ENCODE measurements at places on chromosomes 1 and 21.
A peak's percentile ranks its signal among the peaks of the same experiment; 100 is the strongest.

- no peak for DNase-seq
Measured at GRCh38 chr1:11880181-11880575, 21.4 kb upstream of the NPPB start.

GRCh38 chr1:193674292-193674944 is 488.0 kb upstream of the B3GALT2 start:
- DNase-seq = peak; percentile 15

DNA sequence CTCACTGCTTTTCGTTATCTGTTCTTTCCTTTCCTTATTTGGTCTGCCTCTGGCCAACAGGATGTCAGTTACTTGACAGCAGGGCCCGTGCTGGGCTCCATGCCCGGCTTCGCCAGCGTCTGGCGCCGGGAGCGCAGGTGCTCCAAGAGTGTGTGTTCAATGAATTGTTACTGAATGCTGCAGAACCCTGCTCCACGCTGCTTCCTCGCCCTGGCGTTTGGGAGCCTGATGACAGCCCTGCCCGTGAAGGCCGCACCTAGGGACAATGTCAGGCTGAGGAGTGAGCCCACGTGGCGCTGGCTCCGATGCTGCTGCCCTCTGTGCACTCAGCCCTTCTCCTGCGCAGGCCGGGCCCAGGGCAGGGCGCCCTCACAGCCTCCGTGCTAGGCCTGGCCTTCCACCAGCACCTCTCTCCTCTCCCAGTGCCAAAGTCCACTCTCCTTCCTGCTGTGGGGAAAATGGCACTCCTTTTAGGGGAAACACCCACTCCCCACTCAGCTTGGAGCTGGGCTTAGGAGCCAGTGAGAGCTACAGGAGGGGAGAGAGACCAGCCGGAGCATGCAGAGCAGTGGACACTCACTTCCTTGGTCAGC is 51.4 kb downstream of the ACBD3 start:
- DNase-seq = peak; percentile 52

DNA sequence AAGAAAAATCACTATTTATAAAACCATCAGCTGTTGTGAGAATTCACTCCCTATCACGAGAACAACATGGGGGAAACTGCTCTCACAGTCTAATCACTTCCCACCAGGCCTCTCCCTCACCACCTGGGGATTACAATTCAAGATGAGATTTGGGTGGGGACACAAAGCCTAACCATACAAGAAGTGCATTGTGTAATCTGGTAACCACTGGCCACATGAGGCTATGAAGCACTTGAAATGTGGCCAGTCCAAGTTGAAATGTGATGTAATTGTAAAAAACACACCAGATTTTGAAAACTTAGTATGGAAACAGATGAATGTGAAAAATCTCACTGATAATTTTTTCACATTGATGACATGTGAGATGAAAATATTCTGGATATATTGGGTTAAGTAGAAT is 293.8 kb downstream of the TTLL7 start:
- DNase-seq = peak; percentile 52

GRCh38 chr1:155882235-155882634 is 22.9 kb downstream of the SYT11 start:
- no peak for DNase-seq

DNA sequence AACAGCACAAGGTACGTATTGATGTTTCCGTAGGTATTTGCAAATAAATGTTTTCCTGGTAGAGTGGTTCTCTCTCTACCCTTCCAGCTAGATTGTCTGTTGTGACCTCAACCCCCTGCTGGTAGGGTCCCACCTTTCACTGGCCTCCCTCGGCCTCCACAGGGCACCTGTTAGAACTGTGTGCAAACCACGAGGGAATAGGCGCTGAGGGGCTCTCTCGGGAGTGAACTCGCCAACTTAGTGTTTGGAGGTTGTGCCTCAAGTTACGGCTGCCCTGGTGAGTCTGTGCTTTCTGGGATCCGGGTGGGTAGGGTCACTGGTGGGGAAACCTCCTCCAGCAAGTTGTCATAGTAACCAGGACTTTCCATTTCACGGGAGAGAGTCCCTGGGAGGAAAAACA is 204.7 kb upstream of the EDN2 start:
- no peak for DNase-seq

DNA sequence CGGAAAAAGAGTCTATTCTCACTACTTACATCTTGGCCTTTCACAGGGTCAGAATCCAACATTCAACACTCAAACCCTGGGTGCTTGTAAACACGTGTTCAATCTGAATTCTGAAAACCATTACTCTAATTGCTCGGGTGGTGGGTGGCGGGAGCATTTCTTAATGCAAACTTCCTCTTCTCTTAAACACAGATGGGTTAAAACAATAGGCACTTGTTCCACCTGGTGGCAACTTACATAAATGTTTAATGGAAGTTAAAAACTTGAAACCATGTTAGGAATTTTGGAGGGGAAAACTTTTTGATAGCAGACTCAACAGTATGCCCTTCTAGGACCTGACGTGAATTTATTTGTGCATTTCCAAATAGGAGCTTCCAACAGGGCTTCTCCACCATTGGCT is 23.4 kb upstream of the TDRD10 start:
- peak; percentile 29 for DNase-seq

DNA sequence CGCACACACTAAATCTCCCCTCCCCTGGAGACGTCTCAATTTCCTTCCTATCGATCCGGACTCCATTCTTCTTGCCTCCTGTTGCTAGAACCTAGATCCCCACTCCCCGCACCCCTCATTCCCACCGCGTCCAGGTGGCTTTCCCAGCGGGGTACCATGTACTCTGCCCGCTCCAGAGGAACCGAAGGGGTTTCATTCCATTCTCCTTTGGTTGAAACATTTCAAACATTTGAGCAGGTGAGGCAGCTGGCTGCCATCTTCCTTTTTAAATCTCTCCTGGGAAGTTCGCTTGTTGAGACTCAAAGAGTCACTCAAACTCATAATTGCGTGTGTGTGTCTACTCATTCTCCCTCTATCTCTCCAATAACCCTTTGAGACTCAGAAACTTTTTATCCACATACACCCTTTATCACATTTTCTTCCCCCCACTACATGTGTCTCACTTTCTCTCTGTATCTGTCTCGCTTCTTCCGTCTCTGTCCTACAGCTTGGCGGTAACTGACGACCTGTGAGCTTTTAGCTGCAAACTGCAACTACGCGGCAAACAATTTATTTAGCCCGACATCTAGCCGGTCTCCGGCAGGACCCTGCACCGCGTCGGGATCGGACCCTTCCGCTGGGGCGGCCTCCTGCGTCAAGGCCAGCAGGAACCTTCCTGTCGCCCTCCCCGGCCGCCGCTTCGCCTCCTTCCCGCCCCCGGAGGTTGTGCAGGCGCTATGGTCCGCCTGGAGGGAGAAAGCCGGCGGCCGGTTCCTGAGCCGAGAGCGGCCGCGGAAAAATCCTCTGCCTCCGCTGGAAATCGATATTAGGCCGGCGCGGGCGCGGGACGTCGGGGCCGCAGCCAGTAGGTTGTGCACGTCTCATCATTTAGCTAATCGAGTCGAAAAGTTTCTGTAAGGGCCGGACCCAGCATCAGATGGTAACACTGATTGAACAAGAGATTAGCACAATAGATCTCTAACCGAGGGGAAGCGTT is 3.0 kb upstream of the FOXD3 start:
- DNase-seq = no peak

GRCh38 chr1:241715435-241715834 is 63.4 kb downstream of the WDR64 start:
- no peak for DNase-seq

DNA sequence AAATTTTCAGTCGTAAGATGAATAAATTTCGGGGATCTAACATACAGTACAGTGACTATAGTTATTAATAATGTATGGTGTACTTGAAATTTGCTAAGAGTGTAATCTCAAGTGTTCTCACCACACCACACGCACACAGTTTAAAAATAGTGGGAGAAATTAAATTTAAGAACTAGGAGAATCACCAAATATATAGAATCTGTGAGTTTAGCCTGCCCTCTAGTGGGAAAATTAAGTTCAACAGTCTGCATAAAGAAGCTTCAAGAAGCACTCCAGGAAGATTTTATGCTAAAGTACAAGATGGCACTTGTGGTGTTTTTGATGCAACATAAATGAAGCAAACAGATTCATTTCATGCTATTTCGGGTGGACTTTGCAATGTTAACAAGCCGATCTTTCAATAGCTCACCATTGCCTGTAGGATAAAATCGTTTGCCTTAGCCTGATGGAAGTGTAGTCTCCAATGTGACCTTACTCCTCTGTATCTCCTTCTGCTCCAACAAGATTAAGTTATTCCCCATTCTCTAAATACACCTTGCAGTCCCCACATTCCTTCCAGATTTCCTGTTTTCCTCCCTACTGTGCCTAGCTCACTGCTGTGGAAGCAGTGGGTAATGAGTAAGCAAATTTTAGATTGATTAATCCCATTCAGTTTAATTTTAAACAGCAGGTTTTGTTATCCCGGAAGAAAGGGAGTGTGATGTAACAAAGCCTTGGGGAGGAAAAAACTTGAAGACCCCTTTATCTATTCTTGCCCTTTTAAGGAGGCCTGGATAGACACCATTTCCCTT is 8.7 kb upstream of the PIK3C2B start:
- peak; percentile 85 for DNase-seq

DNA sequence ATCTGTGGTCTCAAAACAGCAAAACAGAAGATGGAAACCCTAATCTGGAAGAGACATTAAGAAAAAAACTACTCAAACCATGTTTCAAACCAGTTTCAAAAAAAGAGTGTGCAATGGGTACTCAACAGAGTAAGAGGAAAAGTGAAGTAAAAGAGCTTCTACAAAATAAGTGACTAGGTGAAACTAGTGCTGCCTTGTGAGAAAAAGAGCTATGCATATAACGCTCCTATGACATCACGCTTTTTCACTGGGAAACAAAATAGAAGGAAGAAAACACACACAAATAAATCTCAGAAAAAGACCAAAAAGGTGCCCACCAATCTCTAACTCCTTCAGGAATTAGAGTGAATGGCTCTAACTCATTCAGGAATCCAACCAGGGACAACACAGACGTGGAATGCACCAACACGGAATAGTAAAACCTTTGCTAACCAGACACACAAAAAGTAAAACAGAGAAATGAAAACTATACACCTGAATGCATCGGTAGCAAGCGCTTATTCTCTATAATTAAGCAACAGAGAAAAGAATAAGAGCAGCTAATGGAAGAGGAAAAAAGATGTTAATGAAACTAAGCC is 1.3 kb downstream of the FOXJ3 start:
- DNase-seq = peak; percentile 22

- DNase-seq = no peak
Measured at GRCh38 chr1:54559111-54559548, 11.1 kb downstream of the ACOT11 start.

- no peak for DNase-seq
Measured at GRCh38 chr1:163896001-163896400, 574.2 kb downstream of the NUF2 start.

DNA sequence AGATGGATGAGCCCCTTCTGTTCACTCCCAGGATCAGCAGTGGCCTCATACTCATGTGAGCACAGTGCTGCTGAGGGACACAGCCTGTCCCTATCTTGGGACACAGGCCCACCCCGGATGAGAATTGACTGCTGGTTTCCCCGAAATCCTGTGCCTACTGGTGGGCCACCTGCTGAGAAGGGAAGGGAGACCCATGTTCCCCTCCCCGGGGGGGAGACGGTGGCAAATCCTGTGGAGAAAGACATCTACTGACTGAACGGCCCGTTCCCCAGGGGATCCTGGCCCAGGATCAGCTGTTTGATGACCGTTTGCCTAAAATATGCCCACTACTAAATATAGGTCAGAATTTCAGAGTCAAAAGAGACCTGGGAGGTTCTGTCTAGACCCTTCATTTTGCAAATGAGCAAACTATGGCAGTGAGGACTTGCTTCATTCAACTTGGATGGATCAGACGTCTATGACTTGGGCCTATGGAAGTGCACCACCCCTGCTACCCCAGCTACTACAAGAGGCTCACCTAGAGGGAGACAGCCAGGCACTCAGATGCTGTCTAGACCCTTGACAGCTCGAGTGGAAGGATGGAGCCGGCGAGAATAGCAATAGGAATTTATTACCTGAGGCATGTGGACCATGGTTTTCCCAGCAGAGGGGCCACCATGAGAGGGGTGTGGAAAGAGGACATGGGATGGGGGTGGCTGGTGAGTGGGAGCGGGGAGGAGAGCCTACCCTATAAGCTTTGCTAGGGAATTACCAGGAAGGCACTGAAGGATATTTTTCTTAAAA is 15.6 kb upstream of the THEMIS2 start:
- no peak for DNase-seq

- DNase-seq = no peak
Measured at GRCh38 chr1:18408656-18409370, 71.9 kb upstream of the KLHDC7A start.

- DNase-seq = no peak
Measured at GRCh38 chr1:160239582-160240299, 22.6 kb downstream of the DCAF8 start.

DNA sequence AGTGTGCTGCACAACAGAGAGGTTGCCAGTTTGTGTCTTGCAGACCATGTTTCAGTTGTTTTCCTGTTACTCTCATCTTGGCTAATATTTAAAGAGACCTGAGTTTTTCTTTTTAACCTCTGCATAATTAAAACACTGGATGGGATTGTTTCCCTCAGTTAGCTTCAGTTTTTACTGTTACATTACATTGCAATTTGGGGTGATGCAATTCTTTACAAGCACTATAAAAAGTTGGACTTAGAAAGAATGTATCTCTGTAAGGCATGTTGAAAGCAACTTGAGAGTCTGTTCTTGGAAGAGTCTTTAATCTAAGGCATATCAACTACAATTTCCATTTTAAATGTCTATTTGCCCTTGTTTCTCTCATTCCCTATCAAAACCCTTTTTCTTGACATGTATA is 99.1 kb downstream of the DNM3 start:
- DNase-seq = no peak

DNA sequence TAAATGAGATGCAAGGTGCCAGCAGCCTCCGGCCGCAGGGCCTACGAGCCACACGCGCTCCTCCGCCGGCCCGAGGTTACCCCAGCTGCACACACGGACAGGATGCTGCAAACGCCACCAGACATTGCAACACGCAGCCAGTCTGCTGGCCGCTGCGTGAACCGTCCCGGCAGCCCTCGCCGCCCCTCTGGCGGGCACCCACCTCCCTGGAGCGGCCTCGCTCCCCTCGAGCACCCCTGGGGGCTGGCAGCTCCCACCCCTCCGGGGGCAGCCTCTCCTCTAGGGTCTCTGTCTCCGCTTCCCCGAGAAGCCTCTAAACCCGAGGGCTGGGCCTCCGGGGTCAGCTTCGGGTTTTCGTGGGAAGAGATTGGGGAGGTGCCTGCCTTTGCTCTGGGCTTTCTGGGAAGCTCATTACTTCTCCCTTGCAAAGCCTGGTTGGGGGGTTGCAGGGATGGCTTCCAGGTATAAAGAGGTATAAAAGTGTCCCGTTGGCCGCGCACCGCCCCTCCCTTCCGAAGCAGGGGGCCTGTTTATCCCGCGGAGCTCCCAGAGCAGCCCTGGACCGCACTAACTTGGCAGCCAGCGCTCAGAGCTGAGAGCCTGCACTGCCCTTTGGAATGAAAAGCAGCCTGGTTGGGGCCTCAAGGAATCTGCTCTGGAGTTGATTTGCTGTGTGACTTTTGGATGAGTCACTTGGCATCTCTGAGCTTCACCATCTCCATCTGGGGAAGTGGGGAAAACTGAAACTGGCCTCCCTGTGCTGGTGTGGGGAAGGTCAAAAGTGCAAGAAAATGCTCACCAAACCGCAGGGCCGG is 21.8 kb downstream of the DHRS3 start:
- peak; percentile 96 for DNase-seq

GRCh38 chr1:30058970-30059369 is 664.4 kb downstream of the MATN1 start:
- peak; percentile 85 for DNase-seq
